ENCODE measurements at places on chromosomes 16 and 17.

- DNase-seq = peak; percentile 69
Observed at GRCh38 chr17:39737760-39738567, at the start of gene GRB7. GRB7 (plus strand) TSS chr17:39737938; CDS start chr17:39742302, 4,364 bp downstream.

DNA sequence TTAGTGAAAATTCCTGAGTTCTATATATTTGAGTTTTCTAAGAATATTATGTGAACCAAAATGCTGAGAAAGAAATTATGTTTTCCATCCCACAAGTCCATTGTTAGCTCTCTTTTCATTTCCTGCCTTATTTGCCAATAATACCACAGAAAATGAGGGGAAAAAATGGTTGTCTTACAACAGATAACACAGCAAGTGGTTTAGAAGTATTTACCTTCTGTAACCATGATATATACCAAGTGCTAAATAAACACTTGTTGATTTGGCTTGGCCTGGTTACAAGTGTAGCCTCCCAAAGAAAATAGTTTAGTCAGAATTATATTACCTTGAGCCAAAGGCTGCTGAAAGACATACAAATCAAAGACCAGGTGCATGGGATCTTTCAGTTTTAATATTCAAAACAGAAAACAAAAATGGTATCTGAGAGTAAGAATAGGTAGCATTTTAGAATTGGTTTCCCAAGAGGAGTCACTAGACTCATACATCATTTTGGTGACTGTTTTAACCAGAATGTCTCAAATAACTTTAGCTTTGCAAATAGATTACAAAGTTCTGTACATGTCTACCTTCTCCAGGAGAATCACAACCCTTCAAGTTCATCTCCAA, 439.8 kb upstream of the DYNLRB2 start:
- DNase-seq = no peak

DNA sequence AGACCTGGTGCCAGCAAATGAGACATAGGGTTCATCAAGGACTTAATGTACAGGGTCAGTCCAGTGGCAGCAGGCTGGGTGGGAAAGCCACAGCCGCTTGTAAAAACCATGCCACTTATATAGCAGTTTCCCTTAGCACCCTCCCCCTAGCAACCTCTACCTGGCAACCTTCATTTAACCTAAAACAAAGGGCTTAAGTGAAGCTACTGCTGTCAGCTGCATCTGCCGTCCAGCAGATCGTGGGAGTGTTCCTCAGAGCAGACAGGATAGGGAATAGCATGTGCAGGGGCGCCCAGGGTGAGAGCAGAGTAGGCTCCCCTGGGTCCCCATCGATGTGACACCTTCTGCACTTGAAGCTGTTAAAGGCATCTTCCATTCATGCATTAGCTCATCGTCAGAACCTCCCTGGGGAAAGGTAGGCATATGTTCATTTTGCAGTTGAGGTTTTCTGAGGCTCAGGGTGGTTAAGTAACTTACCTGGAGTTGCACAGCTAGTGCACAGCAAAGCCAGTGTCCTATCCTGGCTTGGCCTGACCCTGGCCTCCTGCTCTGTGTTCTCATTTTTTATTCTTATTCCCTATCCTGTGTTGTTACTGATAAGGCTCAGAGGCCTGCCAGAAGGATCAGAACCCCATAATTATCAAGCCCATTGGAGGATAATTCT, 112.5 kb downstream of the SOCS1 start:
- DNase-seq = no peak

DNA sequence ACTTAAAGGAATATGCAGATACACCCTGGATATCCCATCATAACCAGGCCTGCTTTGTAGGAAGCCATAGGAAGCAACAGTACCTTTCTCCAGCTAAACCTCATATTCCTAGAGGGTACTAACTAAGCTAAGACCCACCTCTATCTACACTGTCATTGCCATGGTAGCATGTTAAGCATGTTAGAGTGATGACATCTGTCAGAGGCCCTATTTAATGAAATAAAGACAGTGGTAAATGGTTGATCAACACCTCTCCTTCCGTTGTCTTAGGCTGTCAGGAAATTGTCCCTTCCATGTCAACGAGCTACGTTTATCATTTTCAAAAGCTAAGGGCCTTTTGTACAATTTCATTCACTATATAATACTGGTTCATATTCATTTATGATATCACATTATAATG, 251.1 kb upstream of the PSMD7 start:
- DNase-seq = no peak

DNA sequence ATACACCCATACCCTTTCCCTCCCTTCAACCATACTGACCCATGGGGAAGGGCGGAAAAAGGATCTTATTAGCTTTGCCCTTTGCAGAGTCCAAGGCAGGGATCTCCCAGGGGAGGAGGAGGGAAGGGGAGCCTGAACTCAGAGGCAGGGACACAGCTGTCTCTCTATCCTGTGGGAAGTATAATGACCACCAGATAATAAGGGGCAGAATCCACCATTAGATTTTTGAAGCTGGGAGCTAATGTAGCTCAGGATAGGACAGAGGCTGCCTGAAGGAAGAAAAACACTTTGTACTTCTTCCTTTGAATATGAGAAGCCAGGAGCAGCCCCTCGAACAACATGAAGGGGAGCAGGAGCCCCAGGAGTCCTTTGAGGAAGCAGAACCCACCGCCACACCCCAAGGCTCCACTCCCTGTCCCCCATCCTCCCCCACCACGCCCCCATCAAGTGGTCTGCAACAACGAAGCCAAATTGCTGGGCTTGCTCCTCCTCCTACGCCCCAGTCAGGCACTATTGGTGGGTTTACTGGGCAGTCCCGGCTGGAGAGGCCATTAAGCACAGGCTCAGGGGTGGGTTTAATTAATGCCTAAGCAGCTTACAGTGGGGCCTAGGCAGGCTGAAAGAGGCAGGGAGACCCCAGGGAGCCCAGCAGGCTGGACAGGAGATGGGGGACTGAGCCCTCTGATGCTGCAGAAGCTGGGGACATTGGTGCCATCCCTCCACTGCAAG, 5.3 kb downstream of the MPP2 start:
- DNase-seq = no peak

- DNase-seq = no peak
Observed at GRCh38 chr16:23700509-23700908, 12.5 kb downstream of the ERN2 start.

DNA sequence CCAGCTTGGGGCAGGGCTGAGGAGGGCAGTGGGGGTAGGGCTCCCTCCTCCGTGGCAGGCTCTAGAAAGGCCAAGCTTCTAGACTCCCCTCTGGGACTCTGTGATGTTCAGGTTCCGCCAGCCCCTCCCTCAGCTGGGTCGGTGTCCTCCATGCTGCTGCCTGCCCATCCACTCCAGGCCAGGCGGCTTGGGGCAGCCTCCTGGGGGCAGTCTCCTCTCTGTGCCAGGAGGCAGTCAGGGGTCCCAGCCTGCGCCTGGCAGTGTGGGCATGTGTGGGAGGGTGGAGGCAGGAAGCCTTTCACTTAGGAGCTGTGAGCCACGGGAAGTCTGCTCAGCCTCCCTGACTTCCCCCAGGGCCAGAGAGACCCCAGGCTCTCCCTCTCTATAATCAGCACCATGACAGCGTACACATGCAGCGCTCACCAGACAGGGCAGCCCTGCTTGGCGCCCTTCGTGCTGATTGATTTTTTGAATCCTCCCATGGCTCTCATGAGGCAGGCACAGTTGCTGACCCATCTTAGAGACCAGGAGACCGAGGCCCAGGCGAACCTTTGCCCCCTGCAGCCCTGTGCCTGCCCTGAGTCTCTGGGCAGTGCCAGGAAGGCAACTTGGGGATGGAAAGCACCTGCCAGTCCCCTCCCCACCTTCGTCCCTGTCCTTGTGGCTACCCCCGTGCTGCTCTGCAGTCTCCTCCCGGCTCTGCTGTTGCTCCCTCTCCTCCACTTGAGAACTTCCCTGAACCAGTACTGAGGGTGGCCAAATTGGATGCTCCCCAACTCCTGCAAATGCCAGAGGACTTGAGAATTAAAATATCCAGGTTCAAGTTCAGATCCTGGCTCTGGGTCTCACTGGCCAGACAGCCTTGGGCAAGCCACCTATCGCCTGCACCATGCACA, 234.7 kb upstream of the GSE1 start:
- no peak for DNase-seq

DNA sequence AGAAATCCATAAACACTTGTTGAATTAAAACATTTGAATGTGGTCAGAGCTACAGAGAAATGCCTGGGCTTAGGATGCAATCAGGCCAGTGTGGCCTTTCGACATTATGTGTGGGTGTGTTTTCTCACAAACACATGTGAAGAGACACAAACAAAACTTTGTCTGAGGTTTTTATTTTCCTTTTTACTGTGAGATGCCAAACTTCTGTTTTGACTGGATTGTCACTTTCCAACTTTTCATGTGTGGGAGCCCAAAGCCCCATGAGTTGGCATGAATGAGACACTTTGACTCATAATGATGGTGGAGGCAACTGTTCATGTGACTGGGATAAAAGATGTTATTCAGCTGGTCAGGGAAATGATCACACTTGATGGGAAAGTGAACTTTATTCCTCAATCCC, 71.9 kb upstream of the GAS7 start:
- DNase-seq = no peak

- DNase-seq = no peak
Observed at GRCh38 chr16:19861811-19862327, 22.8 kb downstream of the GPRC5B start.

GRCh38 chr17:27808628-27809027, 8.3 kb upstream of the NOS2 start:
- no peak for DNase-seq

- no peak for DNase-seq
Observed at GRCh38 chr16:88656291-88656980, 5.6 kb upstream of the CYBA start.

GRCh38 chr16:82506692-82507670, 119.8 kb upstream of the CDH13 start:
- DNase-seq = no peak

- no peak for DNase-seq
Observed at GRCh38 chr16:15435216-15435864, 952 bp downstream of the BMERB1 start.

DNA sequence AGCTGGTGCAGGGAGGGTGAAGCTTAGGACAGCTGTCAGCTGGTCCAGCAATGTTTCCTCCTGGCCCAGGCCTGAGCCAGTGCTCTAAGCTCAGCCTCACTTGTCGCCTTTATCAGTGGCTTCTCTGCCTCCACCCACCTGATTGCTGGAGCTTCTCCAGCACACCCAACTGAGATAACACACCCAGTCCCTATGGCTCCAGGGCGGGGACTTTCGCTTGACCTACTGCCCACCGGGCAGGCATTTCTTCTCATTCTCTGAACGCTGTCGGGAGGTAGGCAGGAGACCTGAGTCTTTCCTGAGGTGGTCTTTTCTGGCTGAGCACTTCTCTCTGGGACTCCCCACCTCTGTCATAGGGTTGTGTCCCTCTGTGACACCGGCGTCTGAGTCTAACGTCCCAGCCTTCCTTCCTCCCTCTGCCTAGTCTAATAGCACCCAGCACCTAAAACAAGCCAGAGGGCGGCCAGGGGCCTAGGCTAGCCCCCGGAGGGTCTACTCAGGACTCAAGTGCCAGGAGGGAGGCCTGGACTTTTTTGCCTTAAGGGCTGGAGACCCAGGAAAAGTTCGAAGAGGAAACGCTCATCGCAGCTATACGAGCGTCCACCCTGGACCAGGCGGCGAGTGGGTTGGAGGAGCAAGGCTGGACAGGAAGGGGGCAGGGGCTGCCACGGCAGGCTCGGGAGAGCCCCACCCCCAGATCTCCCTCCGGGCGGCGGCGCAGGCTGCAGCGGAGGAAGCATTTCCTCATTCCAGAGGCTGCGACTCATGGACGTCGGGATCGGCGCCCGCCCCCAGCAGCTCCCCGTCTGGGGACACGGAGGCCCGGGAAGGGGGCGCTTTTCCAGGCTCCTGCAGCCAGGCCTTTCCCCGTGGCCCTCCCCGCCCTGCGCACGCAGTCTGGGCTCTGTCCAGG, 756 bp downstream of the TAX1BP3 start:
- peak; percentile 4 for DNase-seq

- no peak for DNase-seq
Observed at GRCh38 chr16:58634265-58634802, 4.7 kb upstream of the CNOT1 start.

DNA sequence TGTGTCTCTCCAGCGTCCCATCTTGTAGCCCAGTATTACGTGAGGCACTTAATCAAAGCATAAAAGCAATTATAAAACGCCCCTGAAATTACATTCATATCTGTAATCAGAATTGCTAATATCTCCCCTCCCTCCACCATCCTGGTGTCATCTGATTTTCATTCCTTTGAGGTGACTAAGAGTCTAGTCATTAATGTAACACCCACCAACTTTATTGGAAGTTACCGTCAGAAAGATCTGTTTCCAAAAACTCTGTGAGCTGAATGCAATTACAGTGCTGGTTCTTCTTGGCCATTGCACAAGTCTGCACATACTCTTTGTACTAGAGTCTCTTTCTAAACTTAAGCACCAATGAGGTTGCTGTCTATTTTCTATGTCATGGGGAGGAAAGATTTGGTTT, 12.5 kb upstream of the MAF start:
- no peak for DNase-seq

- no peak for DNase-seq
Observed at GRCh38 chr17:3724378-3725077, 825 bp downstream of the HASPIN start.

GRCh38 chr16:17273142-17273561, 197.6 kb downstream of the XYLT1 start:
- DNase-seq = no peak

GRCh38 chr17:78231991-78232858, 794 bp downstream of the TMEM235 start:
- DNase-seq = no peak

DNA sequence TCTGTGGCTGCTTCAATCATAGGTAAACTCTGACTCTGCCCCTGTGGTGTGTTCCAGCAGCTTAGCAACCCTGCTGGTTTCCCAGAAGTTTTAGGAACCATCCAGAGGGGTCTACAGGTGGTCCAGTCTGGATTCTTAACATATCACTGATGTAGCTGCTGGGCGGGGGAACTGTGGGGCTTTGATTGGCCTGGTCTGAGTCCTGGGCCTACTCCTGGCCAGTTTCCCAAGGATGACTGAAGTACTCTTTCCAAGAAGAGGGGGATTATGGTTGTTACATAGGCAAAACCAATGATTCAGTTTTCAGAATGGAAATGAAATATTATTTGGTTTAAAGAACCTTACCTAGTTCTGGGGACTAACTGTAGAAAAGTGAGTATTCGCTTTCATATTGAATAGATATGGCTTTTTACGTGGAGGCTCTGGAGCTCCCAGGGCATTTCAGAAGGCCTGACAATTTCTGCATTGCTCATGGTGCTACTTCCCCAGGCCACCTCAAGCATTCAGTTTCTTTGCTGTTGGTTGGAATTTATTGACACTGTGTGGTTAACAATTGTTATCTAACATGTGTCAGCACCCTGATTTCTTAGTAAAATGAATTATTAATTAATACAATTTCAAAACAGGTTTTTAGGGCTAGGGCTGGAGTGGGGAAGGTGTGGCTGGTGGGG, 38.4 kb downstream of the EPN2 start:
- no peak for DNase-seq
